Activated effector memory CD4-positive, alpha-beta T cell treated with Interleukin-2 at 50 U/mL for 16 hours (primary cell): ENCODE measurements at places on chromosomes 7 and 10.

DNA sequence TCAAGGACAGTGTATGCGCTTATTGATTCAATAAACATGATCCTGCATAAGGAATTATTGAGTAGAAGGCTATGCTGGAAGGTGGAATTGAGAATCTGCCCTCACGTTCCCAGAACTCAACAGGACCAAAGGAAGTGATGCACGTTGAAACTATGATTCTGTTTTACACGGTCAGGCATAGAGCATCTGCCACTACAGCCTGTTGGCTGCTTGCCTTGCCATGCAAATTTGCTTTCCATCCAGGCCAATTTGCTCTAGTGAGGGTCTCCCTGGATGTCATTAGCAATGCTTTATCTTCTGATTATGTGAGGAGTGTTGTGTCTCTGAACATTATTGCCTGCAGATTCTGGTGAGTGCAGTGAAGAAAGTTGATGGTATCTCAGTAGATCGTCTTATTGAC lies 132.9 kb downstream of the ADRA2A start:
- no peak for DNase-seq

DNA sequence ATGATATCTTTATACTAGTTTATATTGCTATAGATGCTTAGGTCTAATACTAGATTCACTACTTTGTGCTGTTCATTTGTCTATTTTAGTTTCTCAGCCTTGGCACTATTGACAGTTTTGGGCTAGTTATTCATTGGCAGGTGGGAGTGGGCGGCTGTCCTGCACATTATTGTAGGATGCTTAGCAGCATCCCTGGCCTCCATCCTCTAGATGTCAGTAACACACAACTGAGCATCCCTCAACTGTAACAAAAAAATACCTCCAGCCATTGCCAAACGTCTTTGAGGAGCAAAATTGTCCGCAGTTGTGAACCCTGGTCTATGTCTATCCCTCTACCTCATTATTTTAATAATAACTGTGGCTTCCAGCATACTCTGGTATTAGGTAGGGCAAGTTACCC lies 34.4 kb upstream of the PNLIP start:
- DNase-seq: no peak

- no peak for DNase-seq
Observed at GRCh38 chr10:3421537-3422257, 249.1 kb upstream of the PITRM1 start.

GRCh38 chr7:151025924-151026671 lies 1.8 kb upstream of the ATG9B start:
- DNase-seq: no peak

DNA sequence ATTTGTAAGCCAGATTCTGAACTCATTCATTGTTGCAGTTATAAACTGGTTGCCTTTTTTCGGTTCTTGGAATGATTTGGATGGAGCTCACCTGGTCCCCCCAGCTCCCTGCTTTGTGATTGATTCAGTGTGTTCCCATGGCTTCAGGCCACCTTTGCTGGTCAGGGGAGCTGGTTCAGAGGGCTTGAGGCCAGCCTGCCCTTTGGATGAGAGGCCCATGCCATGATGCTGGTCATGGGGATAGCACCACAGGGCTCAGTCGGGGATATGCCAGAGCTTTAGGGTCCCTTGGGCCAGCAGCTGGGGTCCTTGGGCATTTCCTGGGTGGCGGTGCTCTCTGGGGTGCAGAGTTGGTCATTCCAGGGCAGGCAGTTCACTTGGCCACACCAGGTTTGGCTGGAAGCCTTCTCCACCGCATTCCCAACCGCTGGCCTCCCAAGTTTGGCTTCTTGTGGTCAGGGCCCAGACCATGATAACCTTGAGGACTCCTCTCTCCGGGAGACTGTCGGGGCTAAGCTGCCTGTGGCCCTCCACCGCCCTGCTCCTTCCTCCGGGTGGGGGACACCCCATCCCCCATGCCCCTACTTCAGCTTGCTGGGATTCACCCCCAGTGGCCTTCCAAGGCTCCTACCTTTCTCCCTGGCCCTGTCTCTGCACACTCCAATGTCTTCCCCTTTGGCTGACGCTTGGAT lies 65.1 kb downstream of the MGMT start:
- DNase-seq: no peak

DNA sequence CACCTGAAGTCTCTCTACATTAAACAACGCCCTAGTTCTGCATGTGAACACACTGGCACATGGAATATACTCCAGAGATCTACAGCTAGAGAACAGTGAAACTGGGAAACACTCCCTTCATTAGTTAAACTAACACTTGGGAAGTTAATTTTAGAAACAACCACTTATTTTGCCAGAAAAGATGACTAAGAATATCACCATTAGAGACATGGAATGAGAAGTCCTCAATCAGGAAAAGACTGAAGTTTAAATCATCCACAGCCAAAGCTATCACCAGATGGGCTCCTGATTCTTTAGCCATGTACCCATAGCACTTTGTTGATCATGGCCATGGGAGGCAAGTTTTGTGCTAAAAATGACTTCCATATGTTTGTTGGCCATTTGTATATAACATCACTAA lies 719.5 kb downstream of the KCNMA1 start:
- no peak for DNase-seq

DNA sequence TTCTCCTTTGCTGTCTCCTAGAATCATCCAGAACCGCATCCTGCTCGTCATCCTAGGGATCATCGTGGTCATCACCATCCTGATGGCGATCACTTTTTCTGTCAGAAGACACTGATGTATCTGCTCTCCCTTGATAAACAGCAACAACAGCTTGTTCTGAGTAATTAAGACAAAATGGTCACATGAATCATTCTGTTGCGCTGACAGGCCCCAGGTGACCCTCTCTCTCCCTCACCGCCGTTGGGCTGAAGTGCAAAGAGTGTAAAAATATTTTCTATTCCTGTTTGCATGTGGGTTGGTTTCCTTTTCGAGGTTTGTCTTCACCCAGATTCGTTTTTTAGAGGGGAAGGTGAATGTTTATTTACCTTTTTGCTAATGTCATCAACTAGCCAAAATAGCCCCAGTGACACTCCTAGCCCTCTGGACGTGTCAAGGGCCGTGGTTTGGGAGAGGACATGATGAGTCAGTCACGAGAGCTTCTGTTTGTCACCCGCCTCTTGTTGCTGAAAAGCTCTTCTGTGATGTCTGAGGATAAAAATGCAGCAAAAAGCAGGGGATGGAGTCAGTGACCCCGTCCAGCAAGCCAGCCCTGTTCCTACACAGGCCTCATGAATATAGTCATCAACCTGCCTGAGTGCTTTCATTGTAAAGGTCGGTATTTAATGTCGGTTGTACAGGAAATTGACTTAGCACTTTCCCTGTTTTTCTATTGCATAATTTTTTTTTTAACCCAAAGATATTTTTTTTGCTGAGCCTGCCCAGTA lies 134.6 kb upstream of the TCF7L2 start:
- DNase-seq: no peak

GRCh38 chr10:56844978-56845529 lies 484.0 kb upstream of the ZWINT start:
- no peak for DNase-seq

GRCh38 chr7:81361769-81362312 lies 408.0 kb downstream of the HGF start:
- DNase-seq: no peak

DNA sequence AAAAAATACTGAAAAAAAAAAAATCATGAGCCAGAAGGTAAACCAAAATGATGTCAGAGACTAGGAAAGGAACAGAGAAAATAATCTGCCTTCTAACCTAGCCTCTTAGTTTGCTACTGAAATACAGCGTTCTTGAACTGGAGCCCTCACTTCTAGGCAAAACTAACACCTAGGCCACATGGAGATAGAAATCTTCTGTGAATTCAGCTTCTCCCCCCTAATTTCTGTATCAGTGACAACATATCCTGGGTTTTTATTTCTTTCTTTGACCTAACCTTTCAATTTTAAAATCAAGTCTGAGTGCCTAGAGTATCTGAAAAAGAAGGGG lies 100.1 kb upstream of the GLCCI1 start:
- DNase-seq: no peak

DNA sequence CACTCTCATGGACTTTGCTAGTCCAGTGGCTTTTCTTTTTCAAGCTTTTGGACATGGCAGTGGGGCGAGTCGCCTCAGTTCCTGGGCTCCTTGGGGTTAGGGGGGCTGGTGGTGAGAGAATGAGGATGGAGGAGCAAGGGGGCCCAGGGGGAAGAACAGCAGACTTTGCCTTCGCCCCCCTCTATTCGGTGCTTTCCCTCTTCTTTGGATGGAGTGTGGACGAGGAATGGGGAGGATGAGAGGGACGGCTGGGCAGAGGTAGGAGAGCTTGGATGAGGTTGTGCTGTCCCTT lies 255 bp downstream of the MAGI2 start:
- no peak for DNase-seq

- no peak for DNase-seq
Observed at GRCh38 chr10:108465871-108466641, 1301.5 kb upstream of the SORCS1 start.

- no peak for DNase-seq
Observed at GRCh38 chr7:155223503-155223902, 74.2 kb upstream of the INSIG1 start.

DNA sequence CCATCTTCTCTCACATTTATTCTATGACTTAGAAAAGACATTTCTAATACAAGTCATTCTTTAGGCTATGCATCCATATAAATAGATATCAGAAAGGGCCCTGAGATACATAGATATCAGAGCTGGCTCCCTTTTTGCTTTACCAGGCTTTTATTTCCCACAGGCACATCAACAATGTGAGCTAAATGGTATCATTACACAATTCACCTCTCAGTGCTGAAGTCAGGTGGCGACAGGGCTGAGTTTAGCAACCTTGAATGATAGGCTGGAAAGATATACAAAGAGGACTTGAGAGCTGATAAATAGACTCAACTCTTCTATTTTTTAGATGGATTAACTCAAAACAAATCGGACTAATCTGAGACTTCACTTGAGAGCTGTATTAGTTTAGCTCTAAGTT lies 189.2 kb upstream of the COL1A2 start:
- no peak for DNase-seq

GRCh38 chr7:107696330-107696946 lies 35.8 kb downstream of the SLC26A4 start:
- no peak for DNase-seq

DNA sequence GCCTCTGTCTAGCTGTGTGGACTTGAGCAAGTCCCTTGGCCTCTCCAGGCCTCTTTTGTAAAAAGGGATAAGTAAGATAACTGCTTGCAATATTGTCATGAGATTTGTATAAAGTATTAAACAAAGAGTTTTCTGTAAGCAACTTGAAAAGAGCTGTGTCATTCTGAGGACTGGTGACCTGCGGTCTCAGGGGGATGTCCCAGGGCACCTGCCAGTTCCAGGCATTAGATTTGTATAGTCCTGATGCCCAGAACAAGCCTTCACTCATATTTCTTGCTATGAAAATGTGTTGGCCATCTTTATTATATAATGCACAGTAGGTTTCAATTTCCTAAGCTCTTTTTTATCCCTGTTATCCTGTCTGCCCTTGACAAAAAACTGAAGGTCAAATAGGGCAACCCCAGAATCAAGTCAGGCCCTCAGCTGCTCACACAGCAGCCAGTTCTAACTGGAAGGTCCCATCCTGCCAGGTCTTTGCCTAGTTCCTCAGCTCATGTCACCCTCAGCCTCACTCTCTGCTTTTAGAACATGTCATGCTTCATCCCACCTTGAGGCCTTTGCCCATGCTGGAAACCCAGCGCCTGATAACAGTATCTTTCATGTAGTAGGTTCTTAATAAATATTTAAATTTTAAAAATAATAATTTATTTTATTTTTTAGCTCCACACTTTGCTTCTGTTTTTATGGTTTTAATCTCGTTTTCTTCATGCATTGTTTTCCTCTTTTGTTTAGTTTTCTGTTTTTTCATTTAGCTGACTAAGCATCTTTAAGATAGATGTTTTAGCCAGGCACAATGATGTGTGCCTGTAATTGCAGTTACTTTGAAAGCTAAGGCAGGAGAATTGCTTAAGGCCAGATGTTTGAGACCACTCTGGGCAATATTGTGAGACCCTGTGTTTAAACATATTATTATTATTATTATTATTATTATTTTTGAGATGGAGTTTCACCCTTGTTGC lies 87.5 kb upstream of the ZNF92 start:
- no peak for DNase-seq

- DNase-seq: peak; percentile 44
Observed at GRCh38 chr10:97210543-97210960, 24.8 kb upstream of the SLIT1 start.

DNA sequence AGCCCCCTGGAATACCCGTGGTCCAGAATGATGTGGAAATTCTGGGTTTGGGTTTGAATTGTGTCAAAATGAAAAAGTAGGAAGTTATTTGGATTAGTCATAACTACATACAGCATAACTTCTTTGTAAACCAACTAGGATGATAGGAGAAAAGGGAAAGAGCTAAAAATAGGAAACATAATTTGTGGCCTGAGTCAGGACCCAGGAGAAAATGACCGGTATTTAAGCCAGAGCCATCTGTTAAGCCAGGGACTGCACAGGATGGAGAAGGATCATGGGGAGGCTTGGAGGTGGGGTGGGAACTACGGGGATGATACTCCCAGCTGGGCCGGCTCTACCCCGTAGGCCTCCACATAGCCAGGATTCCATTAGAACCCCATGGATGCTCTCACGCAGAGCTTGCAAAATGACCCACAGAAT lies 98.6 kb downstream of the MYOF start:
- DNase-seq: no peak

DNA sequence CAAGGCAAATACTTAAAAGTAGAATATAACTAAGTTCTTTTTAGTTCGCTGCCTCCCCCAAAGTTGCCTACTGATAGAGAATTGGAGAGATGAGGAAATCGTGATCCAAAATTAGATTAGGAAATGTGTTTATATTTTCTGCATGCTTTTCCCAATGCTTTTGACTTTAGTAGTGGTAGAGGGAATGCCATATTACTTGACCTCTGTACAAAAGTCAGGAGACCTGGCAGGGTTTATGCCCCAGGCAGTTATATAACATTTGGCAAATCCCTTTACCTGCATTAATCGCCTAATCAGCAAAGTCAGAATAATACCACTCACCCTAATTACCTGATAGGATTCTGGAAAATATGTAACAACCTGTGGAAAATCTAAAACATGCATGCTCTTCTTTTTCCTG lies 142.9 kb downstream of the ANKRD30A start:
- DNase-seq: no peak

DNA sequence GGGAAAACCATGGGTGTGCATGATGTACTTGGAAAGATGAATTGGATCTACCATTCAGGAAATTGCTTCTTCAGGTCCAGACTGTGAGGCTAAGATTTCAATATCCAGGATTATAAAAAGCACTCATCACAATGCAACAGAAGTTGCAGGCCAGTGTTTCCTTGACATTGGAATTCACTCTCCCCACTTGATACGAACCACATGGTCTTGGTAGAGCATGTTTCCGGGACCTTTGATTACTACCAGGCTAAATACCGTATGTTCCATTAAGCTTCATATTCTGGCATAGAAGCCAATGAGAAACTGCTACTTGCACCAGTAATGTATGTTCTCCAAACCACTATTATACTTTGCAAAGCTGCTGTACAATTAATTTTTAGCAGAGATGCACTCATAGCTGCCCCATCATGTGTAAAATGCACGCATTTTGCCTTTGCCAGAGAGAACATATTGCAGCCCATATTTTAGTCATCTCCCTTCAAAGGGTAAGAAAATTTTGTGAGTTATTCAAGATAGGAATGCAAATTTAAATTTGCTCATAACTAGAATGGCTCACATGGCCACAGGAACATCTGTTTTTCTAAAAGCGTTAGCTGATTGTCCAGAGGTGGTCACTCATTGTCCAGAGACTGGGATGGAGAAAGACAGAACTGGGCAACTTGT lies 8.1 kb downstream of the FRMD4A start:
- DNase-seq: no peak
